ENCODE measurements at places on chromosomes 1 and 21.
A peak's percentile ranks its signal among the peaks of the same experiment; 100 is the strongest.

GRCh38 chr1:6103111-6103853 lies 57.6 kb downstream of the KCNAB2 start:
- DNase-seq = no peak

GRCh38 chr1:95352767-95353166 lies 118.8 kb downstream of the RWDD3 start:
- no peak for DNase-seq

DNA sequence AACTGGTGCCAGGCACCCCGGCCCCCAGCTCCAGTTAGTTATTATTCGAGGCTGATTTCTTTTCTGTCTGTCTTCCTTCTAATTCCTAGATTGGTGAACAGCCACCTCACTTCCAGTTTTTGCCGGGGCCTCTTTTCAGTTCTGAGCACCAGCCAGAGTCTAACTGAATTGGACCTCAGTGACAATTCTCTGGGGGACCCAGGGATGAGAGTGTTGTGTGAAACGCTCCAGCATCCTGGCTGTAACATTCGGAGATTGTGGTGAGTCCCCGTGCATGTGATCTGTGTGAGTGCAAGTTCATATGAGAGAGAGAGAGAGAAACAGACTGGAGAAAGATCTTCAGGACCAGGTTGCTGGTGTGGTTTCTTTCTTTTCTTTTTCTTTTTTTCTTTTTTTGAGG lies 13.5 kb downstream of the NLRP3 start:
- no peak for DNase-seq

DNA sequence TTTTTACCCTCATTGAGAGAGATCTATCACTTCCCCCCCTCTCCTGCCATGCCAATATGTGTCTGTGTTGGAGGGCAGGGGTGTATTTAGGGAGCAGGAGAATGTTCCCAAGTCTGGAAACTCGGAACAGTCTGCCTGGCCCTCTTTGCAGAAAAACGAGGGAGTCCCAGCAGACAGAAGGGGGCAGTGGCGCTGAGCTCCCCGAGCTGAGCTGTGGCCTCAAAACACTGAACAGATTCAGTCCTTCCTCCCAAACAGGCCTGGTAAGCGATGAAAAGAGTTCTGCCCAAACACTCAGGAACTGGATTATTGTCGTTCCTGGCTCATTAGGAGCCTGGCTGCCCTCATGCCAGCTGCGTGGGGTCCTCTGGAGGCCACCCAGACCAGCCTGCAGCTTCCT lies 981 bp downstream of the CLDN14 start:
- peak; percentile 44 for DNase-seq

DNA sequence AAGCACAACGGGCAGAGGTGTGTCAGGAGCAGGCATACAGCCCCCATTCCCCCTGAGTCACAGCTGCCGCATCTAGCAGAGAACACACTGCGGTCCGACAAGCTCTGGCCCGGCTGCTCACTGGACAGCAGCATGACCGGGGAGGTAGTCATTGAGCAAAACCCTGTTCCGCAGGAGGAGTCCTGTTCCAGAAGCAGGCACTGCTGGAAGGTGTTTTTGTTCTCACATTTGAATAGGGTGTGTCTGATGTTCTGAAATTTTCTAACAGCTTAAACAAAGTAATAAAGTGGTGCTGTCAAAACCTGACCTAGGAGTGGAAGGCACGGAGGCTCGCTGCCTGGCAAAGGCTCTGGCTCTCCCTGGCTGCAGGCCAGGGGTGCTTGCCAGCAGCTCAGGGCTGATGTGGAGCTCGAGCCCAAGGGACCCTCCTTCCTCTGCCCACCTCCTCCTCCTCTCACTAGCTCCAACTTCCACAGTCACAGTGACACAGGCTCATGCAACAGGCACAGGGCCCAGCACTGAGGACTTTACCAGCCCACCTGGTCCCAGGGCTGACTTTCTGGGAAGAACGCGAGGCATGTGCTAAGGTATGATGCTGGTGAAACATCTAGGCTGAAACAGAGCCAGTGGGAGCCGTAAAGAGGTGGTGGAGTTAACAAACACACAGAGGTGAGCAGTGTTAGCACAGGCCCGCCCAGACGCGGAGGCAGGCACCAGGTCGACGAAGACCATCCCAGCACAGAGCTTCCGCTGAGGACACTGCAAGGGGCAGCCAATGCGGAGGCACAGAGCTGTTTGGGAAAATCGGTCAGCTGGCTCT lies 118.6 kb upstream of the IFFO2 start:
- no peak for DNase-seq

GRCh38 chr1:203408486-203409481 lies 57.9 kb upstream of the FMOD start:
- DNase-seq = peak; percentile 89

- no peak for DNase-seq
Observed at GRCh38 chr1:42109600-42109999, 43.6 kb upstream of the GUCA2B start.

DNA sequence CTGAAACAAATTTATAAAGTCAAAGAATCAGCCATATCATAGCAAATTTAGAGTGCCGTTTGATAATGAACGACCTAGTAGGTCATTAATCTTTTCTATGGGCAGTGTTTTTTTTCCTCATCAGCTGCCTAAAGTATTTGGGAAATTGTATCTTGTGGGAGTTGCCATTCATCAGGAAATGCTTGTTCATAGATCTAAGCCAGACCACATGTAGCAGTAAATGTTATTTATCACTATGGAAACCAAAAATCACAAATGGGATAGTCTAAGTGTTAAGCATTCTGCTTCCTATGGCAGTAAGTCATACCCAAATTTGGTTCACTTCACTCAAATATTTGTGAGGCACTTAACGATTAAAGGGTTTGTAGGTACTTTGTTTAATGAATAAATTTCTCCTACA lies 52.9 kb downstream of the LRRC8D start:
- DNase-seq = peak; percentile 84

- peak; percentile 85 for DNase-seq
Observed at GRCh38 chr1:58839846-58840835, 56.3 kb upstream of the JUN start.

GRCh38 chr1:202068596-202068995 lies 54.1 kb upstream of the GPR37L1 start:
- no peak for DNase-seq

- DNase-seq = no peak
Observed at GRCh38 chr1:3192825-3193224, 123.8 kb downstream of the PRDM16 start.

DNA sequence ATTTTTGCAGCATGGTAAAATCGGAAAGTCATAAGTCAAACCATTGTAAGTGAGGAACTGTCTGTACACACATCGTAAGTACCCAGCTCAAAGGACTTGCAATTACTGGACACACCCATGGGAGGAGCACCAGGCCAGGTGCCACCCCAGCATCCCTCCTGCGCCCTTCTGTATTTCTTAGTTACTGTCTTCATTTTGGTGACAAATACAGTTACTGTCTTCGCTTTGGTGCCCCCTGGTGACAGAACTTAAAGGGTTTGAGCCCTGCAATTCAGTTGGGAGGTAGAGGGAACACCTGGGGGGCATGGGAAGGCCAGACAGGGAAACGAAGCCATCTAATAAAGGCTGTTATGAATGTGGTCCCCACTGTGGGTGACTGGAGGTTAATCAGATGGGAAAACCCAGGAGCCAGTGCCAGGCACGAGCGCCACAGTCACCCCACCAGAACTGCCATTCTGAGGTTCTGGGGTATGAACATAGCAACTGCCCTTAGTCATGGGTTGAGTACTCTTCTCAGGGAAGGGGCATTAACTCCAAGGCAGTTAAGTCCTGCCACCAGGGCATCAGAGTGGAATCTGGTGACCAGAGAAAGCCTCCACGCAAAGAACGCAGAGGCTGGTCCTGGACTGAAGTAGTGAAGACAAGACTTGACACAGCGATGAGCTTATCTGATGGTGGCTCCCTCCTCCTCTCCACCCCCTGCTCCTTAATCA lies 612.9 kb downstream of the PTPRU start:
- DNase-seq = peak; percentile 41

- DNase-seq = no peak
Observed at GRCh38 chr1:237166086-237166485, 124.1 kb downstream of the RYR2 start.

DNA sequence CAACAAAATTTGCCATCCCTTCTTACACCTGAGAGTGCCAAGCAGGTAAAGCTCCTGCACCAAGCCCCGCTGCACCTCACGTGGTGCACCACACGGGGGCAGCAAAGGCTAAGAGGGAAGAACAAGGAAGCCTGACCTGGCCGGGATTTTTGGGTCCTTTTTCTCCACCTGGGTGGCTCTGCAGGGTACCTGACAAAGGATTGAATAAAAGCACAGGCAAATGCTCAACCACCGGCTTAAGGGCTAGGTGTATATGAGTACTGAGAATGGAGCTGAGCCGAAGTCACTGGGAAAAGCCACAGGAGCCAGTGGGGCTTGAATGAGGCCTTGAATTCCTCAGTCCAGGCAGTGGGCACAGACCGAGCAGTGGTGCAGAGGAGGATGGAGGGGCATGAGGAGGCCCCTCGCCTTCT lies 36.4 kb downstream of the ZNF697 start:
- DNase-seq = peak; percentile 45

GRCh38 chr1:54976747-54977146 lies 3.7 kb upstream of the TMEM61 start:
- no peak for DNase-seq

- peak; percentile 24 for DNase-seq
Observed at GRCh38 chr1:200708769-200709168, 29.9 kb upstream of the CAMSAP2 start.

- no peak for DNase-seq
Observed at GRCh38 chr1:242544071-242544470, 19.6 kb upstream of the PLD5 start.

DNA sequence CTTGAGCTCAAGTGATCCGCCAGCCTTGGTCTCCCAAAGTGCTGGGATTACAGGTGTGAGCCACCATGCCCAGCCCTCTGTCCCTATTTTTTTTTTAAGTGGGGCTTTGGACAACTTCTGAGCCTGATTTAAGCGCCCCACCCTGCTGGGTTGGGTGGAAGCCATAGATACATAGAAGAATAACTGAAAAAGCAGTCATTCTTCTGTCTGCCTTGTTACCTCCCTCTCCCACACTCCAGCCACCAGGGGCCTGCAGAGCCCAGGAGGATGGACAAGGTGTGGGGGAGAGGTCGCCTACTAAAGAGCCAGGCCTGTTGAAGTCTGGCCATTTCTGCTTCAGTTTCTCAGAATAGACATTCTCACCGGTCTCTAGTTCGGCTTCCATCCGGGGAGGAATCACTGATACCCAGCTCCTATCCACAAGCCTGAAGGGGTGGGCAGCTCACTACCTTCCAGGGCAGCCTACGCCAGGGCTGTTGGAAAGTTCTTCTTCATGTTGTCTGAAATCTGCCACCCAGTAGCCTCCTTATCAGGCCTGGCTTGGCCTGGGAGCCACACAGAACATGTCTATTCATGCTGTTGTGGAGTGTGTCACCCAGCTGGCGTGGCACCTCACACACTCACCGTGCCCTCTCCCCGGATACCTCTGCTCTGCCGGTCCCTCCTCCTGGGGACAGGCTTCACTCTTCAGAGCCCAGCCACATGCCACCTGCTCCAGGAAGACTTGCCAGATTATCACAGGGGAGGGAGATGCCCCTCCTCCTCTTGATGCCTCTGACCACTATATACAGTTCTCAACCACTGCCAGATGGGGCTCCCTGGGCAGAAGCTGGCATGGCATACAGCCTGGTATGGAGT lies 27.7 kb downstream of the KNCN start:
- no peak for DNase-seq

- DNase-seq = peak; percentile 73
Observed at GRCh38 chr1:15417059-15417934, 7.6 kb downstream of the EFHD2 start.

- DNase-seq = peak; percentile 63
Observed at GRCh38 chr1:97277891-97278654, 556.5 kb downstream of the PTBP2 start.

Data from EH (cell line).